Astrocyte of the hippocampus (primary cell): ENCODE measurements at places on chromosomes 2 and 18.

GRCh38 chr2:127067620-127068350 is 39.2 kb downstream of the BIN1 start:
- DNase-seq: peak; percentile 79

GRCh38 chr2:88651646-88652045 is 24.4 kb upstream of the EIF2AK3 start:
- DNase-seq: no peak

- DNase-seq: no peak
Measured at GRCh38 chr2:224682134-224682533, 34.0 kb downstream of the CCDC195 start.

- no peak for DNase-seq
Measured at GRCh38 chr2:159096901-159097300, 128.5 kb downstream of the TANC1 start.

GRCh38 chr2:7672027-7672684 is 754.9 kb downstream of the RNF144A start:
- peak; percentile 72 for DNase-seq

- DNase-seq: peak; percentile 39
Measured at GRCh38 chr2:183740241-183740640, 616.0 kb downstream of the NUP35 start.
